T follicular helper cell (primary cell): ENCODE measurements at places on chromosomes 3 and 15.

GRCh38 chr15:78740904-78741274, 70.4 kb downstream of the ADAMTS7 start:
- DNase-seq: no peak

DNA sequence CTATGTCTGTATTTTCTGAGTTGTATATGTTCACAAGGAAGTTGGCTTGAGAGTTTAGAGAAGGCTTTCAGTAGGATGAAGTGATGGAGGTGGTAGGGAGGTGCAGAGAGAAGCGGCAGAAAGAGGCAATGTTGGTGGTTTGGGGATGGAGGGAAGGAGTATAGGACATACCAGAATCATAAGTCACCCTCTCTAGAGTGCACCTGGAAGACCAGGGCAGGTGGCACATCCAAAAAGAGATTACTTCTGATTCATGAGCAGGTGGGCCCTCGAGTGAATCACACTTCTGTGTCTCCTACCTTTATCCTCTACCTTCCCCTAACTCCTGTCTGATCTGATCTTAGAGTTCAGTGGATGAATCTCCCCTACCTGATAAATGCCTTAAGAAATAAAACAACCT, 41.8 kb upstream of the MRPL3 start:
- DNase-seq: no peak

DNA sequence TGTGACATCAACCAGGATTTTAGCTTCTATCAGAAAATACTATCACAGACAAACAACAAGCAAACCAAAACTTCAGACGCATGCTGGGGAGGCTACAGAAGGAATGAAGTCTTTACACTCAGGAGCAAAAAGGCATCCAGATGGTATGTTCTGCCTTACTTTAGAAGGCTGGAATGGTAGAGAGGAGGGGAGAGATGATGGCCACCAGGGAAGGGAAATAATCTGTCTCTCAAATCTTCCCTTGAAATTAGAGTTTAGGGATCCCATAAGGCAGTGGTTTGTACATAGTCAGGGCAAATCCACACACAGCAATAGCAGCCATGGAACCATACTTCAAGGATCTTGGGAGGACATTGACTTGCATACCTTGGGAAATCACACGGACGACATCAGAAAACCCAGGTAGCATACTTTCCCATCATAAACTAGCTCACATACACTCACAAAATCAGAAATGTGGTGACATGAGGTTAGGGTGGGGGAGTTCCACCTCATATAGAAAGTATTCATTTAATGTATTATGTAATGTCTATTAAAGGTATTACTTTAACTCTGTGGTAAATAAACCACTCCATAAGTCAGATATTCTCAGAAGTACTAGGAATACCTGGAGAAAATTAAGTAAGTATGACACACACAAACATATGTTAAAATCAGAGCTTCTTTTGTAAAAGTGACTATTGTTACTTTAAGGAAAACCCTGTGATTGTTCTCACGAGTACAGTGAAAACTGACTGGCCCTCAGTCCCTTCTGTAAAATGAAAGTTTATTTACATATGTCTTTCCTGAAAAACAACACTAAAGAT, 9.4 kb downstream of the BTLA start:
- DNase-seq: no peak

DNA sequence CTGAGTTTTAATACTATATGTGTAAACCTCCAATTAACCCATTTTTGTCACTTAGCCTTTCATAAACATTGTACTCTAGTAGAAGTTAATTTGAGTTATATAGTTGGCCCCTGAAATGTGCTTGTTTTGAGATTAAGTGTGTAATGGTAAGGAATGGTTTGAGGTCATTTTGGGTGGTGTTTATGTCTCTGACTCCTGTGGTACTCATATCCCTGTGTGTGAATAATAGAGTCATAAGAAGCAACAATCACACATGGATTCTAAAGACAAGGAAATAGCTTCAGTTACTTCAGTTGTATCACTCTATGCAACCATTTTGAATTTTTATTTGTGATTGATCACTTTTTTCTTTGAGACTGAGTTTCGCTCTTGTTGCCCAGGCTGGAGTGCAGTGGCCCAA, 408.5 kb downstream of the MFSD1 start:
- DNase-seq: no peak

DNA sequence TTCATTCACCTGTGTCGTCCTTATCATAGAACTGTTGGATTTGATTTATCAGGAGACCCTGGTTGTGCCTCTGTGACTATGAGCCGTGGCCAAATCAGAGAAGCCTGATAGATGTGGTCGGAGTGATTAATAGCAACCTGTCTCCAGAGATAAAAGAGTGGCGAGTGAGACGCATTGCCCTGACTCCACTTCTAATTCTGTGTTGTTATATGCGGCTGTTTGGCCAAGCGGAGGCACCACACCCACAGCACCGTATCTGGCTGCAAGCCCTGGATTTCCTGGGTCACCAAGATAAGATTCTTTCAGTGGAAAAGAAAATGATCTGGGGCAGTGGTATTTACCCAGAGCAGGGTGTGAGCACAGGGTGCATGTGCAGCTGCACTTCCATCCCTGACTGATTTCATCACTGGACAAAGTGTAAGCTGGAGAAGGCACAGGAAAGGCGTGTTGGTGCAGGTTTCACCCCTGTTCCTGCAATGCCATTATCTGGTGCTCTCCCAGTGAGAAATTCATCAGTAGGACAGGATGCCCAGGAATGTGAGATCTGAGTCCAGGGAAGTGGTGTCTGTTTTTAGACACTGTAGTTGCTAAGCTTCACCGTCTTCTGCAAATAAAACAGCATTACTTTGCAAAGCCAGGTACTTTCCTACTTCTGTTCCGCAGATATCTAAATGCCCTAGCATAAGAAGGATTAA, 84.6 kb downstream of the CD47 start:
- DNase-seq: no peak

GRCh38 chr15:95922431-95922830, 408.1 kb upstream of the NR2F2 start:
- no peak for DNase-seq

DNA sequence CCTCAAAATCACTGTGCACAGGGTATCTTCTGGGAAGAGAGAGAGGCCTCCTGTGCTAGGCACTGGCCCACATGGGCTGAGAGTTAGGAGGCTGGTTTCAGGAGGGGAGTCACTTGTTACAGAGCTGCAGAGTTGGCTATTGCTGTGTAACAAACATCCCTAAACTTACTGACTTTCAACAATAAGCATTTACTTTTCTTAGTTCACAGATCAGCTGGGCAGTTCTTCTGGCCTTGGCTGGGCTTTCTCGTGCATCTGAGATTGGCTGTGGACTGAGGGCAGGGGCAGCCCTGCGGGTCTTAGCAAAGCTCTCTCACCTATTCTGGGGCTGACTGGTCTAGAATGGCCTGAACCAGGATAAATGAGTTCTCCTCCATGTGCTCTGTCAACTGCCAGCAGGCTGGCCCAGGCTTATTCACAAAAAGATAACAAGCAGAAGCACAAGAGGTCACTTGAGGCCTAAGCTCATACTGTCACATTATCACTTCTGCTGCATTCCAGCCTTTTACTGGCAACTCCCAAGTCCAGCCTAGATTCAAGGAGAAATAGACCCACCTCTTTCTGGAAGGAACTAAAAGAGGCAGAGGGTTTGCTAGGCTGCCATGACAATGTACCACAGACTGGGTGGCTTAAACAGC, 17.2 kb upstream of the RBSN start:
- DNase-seq: no peak

GRCh38 chr3:124559846-124560574, 170.2 kb upstream of the UMPS start:
- peak; percentile 30 for DNase-seq

DNA sequence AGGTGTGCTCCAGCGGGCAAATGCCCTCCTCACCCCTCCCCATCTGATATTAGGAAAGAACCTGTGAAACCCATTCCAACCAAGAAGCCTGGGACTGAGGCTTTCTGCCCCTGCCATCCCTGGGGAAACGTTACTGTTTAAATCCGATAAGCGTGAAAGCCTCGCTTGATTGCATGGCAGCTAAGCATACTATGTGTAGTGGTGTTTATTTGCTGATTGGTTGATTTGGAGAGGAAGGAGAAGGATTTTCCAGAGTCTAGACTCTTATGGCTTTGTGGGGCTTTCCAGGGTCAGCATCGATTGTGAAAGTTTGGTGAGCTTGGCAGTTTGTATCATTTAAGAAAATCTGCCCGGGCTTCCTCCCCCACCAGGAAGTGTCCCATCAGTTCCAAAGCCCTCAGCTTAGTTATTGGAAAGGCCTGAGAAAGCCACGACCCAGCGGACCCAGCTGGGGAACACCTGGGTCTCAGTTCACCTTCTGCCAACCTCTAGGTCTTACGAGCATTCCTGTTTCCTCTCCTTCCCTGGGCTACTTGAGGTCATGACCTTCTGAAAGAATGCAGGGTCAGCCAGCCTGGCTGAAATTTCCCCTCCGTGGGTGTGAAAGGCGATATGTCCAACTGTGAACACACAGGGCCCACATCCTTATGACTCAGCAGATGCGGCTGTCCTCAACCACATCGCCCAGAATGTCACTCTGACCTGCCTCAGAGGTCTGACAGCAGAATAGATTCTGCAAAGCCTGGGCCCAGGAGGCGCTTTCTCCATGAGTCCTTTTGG, 62.8 kb upstream of the HERC1 start:
- no peak for DNase-seq

DNA sequence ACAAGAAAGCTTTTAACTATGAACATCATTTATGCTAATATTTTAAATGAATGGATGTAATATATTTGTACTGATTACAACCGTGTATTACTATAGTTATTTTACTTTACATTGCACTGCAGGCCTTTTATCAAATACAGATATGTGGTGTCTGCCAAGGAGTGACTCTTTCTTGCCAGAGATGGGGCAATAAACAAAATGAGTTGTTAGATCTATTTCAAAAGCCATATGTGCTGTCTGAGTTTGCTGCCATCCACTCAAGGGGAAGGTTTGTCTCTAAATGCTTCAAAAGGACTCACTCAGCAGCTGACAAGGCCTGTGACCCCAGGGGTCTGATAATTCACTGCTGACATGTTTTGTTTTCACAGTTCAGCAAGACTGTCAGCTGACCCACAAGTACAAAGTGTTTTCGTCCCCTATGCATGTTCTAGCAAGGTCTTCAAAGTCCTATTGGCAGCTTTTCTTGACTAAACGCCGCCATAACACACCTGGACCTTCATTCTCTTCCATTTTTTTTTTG, 41.3 kb upstream of the ZBED2 start:
- DNase-seq: no peak

DNA sequence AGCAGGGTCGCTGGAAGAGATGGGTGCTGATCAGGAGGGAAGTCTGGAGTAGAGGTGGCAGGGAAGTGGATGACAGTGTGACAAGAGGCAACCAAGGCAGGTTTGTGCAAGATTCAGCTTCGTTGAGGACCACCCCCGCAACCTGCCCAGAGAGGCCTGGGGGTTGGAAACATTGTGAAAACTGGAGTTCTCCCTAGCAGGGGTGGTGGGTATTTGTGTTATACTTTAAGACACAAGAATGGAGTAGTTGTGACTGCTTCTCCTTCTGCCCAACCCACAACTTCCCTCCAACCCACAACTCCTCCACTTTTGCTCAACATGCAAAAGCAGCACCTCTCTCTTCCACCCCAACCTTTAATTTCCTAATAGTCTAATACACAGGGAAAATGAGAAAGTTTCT, 8.6 kb upstream of the ARNT2 start:
- no peak for DNase-seq
